ENCODE measurements at places on chromosomes 13 and 19.

DNA sequence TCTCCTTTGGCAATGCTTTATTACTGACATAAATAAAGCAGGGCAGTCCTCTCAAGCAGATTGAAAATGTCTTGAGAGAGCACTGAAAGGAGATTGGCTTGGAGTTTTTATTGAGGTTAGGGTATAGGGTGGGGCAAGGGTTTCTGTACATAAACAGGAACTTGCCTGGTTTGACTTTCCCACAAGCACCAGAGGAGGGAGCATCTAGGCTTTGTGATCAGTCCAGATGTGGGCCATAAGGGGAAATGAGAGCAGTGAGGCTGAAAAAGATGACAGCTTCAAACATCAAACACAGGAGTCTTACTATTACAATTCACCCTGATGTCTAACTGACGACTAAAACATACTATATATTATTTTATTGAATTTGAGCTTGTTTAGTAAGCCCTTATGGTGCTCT, 260.9 kb downstream of the MTUS2 start:
- no peak for DNase-seq

DNA sequence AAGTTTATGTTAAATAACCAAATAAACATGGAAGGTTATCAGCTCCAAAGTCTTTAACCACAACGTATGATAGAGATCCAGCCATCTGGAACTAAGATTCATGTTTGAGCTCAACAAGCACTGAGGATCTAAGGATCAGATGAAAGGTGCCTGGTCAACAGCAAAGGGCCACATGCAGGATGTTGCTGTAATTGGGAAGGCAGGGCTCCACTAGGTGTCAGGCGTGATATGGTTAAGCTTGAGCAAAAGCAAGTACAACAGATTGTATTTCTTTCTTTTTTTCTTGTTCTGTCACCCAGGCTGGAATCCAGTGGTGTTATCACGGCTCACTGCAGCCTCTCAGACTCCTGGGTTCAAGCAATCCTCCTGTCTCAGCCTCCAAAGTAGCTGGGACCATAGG, 12.0 kb downstream of the EBPL start:
- DNase-seq: no peak

- peak; percentile 61 for DNase-seq
Observed at GRCh38 chr19:14582894-14583340, at the start of gene CLEC17A. Gene CLEC17A, plus strand, starts transcription at chr19:14583084. Its CDS starts 77 bp downstream, at chr19:14583161.

DNA sequence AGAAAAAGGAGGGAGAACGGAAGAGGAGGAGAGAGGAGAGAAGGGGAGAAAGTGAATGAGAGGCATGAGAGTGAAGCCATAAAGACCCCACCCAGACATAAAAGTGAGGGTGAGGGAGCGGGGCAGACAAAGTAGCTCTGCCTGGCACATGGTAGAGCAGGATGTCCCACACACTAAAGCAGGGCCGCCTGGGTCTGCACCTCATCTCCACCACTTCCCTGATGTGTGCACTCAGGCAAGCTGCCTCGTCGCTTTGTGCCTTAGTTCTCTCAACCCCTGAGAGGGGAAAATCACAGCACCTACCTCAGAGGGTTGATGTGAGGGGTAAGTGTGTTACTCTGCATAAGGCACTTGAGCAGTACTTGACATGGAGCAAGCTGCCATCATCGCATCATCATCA, 488.1 kb downstream of the COG6 start:
- no peak for DNase-seq

- DNase-seq: peak; percentile 26
Observed at GRCh38 chr13:79190932-79191331, 215.1 kb downstream of the RBM26 start.

DNA sequence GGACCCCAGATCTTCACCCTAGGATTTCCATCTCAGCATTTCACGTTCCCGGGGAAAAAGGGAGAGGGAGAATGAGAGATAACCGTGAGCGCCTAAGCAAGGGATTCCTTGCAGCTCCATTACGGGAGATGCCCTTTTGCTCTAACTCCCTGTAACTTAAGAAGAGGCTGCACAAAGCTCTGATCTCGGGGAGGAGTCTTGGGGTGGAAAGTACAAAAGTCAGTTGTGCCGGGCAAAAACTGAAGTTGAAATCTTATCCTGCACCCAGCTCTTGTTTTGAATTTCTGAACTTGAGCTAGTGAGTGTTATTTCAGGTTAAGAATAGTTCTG, 256.4 kb upstream of the SOX21 start:
- no peak for DNase-seq

GRCh38 chr19:30376272-30376671, 4.1 kb downstream of the ZNF536 start:
- DNase-seq: no peak

DNA sequence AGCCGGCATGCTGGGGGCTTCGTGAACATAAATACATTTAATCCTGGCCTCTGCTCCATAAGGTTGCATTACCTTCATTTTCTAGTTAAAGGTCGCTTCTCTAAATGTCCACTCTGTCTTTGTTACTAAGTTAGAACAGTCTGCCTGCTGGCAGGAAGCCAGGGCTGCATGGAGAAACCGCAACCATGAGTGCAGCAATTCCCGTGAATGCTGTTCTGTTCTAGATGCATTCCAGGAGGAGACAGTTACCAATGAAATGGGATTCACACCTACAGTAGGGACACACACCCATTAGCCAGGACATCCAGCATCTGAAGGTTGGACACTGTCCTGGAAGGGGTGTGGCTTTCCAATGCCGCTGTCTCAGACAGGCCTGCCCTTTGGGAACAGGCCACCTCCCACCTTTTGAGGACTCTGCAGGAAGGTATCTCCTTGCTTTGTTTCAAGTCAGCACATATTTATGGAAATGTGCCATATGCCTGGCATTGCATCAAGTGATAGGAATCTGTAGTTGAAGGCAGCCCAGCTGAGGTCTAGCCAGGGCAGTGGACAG, 129.7 kb downstream of the SLC7A1 start:
- DNase-seq: no peak

GRCh38 chr19:18282788-18283141, 1.3 kb upstream of the JUND start:
- DNase-seq: no peak
